ENCODE measurements at places on chromosomes 5 and 9.
A peak's percentile ranks its signal among the peaks of the same experiment; 100 is the strongest.

DNA sequence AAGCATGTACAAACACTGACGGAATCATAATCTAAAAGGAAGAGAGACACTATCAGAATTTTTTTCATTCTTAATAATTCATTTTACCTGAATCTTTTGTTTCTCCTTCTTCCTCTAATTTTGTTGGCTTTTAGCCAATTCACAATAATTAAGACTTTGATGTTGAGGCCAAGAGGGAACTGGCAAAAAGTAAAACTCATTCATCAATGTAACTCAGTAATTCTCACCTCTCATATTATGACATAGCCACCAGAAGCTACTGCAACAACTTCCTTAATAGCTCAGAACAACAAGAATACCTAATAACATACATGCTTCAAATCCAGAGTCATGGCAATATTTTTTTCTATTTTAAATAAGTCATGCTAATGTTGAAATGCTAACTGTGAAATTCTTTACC, 64.5 kb downstream of the MCTP1 start:
- no peak for DNase-seq

DNA sequence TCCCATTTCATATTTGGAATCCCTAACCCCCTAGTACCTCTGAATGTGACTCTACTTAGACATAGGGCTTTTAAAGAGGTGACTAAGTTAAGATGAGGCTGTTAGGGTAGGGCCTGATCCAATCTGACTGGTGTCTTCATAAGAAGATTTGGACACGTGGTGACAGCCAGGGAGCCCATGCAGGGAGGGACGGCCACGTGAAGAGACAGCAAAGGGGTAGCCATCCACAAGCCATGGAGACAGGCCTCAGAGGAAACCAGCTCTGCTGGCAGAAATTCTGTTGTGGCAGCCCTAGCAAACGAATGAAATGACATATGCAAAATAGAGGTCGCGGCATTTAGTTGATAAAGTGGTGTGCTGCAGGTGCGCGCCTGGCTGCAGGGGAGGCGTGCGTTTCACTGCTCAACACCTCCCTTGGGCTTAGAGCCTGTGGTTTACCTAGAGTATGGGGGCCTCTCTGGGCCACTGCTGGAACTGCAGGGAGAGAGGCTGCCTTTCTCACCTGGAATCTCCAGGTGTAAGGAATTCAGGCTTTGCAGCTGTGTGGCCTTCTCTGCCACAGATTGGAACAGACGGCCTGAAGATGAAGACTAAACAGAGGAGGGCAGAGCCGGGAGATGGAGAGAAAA, 7.1 kb upstream of the AFAP1L1 start:
- no peak for DNase-seq

- DNase-seq: no peak
Measured at GRCh38 chr9:133734590-133735414, 3.4 kb downstream of the SARDH start.

- no peak for DNase-seq
Measured at GRCh38 chr5:149228618-149229297, 42.9 kb upstream of the AFAP1L1 start.

DNA sequence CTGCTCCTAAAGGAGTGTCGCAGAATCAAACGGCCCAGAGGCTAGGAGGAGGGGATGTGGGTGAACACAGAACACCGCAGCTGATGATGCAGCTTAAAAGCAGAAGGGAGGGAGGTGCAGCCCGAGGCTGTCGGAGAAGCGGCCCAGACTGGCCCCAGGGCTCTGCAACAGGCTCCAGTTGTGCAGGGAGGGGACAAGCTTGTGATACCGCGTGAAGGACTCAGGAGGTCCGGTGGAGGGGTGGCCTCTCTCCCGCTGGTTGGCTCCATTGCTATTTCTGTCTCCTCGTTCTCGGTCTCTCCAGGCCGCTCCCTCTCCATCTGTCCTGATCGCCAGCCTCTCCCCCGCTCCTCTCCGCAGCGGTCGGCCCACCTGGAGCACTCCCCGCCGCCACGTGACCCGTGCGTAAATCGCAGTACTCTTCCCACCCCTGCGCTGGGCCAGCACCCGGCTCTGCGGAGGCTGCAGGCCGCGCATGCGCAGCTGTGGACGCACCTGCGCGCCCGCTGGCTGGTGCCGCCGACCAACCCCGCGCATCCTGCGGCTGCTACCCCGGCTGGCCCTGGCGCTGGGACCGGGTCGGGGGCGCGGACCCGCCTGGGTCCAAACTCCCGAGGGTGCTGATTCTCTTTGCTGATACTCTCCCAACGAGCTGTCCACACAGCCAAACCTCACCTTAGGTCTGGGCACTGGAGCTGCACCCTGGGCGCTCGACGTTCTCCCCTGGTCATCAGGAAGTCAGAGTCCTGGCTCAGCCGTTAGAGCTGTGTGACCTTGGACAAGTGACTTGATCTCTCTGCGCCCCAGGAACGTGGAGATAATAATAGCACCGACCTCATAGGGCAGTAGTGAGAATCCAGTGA, 3.7 kb upstream of the STXBP1 start:
- peak; percentile 45 for DNase-seq

- DNase-seq: no peak
Measured at GRCh38 chr5:168590666-168591065, 11.5 kb upstream of the PANK3 start.

DNA sequence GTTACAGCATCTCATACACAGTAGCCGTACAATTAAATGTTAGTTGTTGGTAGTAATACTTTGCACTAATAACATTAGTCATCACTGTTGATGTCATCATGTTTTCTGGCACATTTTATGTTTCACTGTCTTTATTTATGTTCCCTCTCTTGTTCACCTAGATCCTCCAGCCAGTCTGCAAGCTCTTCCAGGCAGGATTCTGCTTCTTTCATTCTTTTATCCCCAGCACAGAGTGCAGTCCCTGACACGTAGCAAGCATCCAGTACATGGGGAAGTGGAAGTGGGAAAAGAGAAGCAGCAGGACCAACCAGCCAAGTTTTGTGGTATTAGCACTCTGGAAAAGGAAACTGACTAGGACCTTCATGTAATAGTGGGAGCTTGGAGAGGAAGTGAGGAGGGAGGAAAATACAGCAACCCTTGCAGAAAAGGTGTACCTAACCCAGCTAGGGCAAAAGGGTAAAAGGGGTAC, 89.7 kb upstream of the SLC44A1 start:
- no peak for DNase-seq

DNA sequence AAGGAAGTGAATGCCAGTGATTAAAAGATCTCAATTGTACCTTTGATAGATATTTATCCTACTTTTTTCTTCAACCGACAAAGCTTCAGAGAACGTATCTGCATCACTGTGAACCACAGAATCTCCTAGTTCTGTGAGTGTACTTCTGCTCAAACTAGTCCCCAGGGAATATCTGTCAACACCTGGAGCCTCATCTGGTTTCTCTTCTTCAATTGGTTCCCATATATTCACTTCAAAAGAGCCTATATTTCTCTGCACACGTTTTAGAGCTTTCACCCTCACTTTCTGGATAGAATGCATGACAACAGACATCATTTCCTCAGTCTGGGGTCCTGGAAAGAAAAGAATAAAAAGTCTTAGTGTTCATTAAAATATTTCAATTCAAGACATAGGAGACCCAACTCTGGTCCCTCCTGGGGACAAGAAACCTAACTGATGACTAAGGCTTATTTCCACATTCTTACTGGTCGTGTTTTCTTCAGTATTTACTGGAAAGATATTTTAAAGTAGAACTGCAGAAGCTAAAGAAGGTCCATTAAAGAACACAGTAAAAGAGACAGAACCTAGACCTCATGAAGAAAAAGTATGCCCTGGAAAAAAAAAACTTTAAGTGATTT, 64.3 kb downstream of the CPLANE1 start:
- no peak for DNase-seq

DNA sequence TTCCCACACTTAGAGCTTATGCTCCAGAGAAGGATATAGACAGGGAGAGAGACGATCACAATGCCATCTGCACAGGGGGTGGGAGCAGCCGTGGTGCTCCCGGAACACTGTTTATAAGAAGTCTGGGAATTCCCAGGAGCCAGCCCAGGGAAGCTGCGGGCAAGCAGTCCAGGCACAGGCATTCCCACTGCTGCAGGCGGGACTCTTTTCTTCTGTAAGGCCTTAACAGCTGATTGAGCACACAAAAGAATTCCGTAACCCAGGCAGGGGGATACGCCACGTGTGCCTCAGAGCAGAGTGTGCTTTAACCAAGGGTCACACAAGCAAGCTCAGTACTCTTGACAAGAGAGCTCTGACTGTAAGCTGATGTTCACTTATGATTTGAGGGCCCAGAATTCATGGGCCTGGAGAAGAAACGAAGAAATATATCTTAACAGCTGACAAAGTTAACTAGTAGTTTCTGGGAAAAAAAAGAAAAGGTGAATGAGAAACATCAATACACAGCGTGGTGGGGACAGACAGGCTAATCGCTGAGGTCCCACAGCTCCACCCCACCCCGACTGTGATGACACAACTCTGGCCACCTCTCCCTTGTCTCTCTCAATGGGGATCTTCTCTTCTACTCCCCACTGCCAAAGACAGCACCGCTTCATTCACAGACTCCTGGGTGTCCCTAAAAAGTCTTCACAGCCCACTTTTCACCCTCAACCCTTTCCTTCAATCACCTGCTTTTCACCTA, 85.9 kb upstream of the SIMC1 start:
- no peak for DNase-seq

- DNase-seq: no peak
Measured at GRCh38 chr5:151924564-151925301, at the start of gene GLRA1. Gene GLRA1, minus strand, starts transcription at chr5:151924851. Its CDS starts 302 bp downstream, at chr5:151924549.

GRCh38 chr5:76701298-76701697, 14.6 kb upstream of the F2R start:
- no peak for DNase-seq
